ENCODE measurements at places on chromosomes 11 and 22.

- DNase-seq, result no peak
These were observed 486 bp downstream of the PCNX3 start for GRCh38 chr11:65615950-65616574.

- no peak for DNase-seq
These were observed 59.6 kb upstream of the EMID1 start for GRCh38 chr22:29146091-29146560.

GRCh38 chr22:17955590-17956379 is 68.6 kb downstream of the MICAL3 start:
- DNase-seq, result no peak

- peak; percentile 48 for DNase-seq
These were observed at the start of gene SCUBE1 for GRCh38 chr22:43343262-43343669. TSS of gene SCUBE1 (minus strand) at chr22:43343372. CDS start at chr22:43343261, 111 bp downstream.

- DNase-seq, result no peak
These were observed 114.3 kb downstream of the INSC start for GRCh38 chr11:15229069-15229468.

GRCh38 chr11:10625982-10626311 is 57.5 kb upstream of the LYVE1 start:
- DNase-seq, result no peak

DNA sequence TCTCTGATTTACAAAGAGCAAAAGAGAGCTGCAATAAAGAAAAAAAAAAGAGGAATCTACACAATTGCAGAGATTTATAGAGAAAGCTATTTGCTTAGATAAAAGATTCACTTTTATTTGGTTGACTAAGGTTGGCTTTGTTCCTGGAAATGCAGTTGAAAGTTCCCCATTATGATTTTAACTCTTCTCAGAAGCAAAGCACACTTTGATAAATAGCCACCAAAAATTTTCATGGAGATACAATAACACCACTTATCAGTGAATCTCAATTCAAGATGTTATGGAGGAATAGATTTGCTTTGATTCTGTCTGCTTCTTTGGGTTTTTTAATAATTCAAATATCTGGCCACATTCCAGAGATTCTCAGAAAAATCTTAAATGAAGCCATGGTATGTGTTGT is 88.5 kb upstream of the ANO3 start:
- peak; percentile 50 for DNase-seq

DNA sequence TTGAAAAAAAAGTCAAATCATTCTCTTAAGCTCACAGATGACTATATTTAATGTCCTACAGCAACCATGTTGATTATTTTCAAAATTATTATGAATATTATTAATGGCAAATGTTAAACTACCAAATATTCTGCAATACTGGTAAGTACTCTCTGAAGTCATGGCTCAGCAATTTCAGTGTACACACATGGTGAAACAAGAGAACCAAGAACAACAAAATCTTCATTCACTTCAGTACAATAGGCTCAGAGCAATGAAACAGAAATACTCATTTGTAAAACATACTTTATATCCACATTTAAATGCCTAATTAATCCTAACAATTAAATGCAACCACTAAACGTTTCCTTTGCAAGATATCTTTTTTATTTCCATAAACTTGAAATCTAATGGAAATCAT is 347.2 kb downstream of the TTC28 start:
- DNase-seq, result no peak

GRCh38 chr11:7673724-7674434 is 579 bp upstream of the CYB5R2 start:
- DNase-seq, result no peak

DNA sequence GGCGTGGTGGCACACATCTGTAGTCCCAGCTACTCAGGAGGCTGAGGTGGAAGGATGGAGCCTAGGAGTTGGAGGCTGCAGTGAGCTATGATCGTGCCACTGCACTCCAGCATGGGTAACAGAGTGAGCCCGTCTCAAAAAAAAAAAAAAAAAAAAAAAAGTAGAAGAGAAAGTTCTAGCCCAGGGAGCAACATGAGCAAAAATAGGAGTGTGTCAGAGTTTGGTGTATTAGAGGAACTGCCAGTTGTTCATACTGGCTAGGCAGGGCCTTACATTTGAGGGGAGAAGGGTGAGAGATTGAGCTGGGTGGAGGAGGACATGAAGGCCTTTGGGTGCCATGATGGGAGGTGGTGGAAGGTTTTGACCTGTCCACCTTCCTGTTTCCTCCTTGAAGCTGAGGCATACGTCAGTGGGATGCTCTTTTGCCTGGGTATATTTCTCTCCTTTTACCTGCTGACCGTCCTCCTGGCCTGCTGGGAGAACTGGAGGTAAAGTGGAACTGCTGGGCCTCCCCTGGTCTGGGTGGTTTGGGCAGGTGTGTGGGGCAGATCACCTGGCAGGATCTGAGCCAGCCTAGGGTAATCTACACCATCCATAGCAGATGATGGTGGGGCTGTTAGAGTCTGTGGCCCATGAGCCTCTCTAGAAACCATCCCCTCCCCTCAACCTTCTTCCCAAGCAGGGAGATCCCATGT is 7.3 kb downstream of the SIDT2 start:
- no peak for DNase-seq

GRCh38 chr11:36729825-36730224 is 131.8 kb upstream of the RAG2 start:
- DNase-seq, result peak; percentile 9

GRCh38 chr11:128726458-128727139 is 32.7 kb downstream of the FLI1 start:
- no peak for DNase-seq

DNA sequence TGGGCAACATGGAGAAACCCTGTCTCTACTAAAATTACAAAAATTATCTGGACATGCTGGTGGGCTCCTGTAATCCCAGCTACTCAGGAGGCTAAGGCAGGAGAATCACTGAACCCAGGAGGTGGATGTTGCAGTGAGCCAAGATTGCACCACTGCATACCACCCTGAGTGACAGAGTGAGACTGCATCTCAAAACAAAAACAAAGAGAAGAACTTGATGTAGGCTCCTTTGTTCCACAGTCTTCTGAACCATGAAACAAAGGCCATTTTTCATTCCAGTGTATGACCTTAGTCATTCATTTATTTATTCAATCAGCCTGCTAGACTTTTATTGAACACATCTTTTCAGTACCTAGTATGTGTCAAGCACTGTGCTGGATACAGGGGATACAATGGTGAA is 369.6 kb downstream of the FAT3 start:
- no peak for DNase-seq

Data from COLO829 (cell line).